Stimulated activated CD4-positive, alpha-beta T cell treated with anti-CD3 and anti-CD28 coated beads, Interleukin-15, amount 100 ng/mL, for 1 hour (primary cell): ENCODE measurements at places on chromosomes 3 and 15.

GRCh38 chr3:54670201-54671000 is 257.5 kb downstream of the LRTM1 start:
- no peak for DNase-seq

GRCh38 chr3:60146121-60146520 is 1096.3 kb upstream of the CFAP20DC start:
- no peak for DNase-seq

- no peak for DNase-seq
Measured at GRCh38 chr3:154050766-154051165, 70.4 kb upstream of the ARHGEF26 start.

- DNase-seq = no peak
Measured at GRCh38 chr3:55069950-55070349, 142.1 kb upstream of the LRTM1 start.

- DNase-seq = no peak
Measured at GRCh38 chr3:77053795-77054194, 13.9 kb downstream of the ROBO2 start.
